CD4-positive, alpha-beta memory T cell (primary cell): ENCODE measurements at places on chromosomes 2 and 18. TPM values are rescaled to one million over a fixed set of nuclear protein-coding genes. Genes with fewer than 3 reads are reported as not detected.
A peak's percentile ranks its signal among the peaks of the same experiment; 100 is the strongest.

CCL20 gene
- 3.2 TPM for total RNA-seq

SAG gene
- 0.06 TPM for total RNA-seq

BMP10 gene
- not detected for total RNA-seq

RAB11FIP5 gene
- 10.9 TPM for total RNA-seq

RAB31 gene
- 1.8 TPM for total RNA-seq

ANKRD53 gene
- total RNA-seq, result not detected

IL36G gene
- total RNA-seq, result not detected

FIGN gene
- not detected for total RNA-seq

DYNAP gene
- not detected for total RNA-seq

GRCh38 chr2:66582987-66583880 lies 148.3 kb downstream of the MEIS1 start:
- no peak overlapping the region for H3K4me3 ChIP-seq
- peaks cover 22% of the 10 kb centered on the region for H3K27me3 ChIP-seq
- H3K36me3 ChIP-seq, result no peaks in the 10 kb centered on the region
- H3K4me1 ChIP-seq, result no peaks in the 10 kb centered on the region

- DNase-seq, result no peak
- H3K27me3 ChIP-seq, result no peaks in the 10 kb centered on the region
- H3K36me3 ChIP-seq, result no peaks in the 10 kb centered on the region
- H3K4me3 ChIP-seq, result no peak within 1 kb of the TSS
- no peaks in the 10 kb centered on the region for H3K4me1 ChIP-seq
- H3K27ac ChIP-seq, result no peak within 1 kb of the TSS
These were observed at the start of gene FIGN for GRCh38 chr2:163735685-163736432. FIGN (minus strand) TSS chr2:163736008; CDS start chr2:163734927, 1,081 bp downstream.

DNA sequence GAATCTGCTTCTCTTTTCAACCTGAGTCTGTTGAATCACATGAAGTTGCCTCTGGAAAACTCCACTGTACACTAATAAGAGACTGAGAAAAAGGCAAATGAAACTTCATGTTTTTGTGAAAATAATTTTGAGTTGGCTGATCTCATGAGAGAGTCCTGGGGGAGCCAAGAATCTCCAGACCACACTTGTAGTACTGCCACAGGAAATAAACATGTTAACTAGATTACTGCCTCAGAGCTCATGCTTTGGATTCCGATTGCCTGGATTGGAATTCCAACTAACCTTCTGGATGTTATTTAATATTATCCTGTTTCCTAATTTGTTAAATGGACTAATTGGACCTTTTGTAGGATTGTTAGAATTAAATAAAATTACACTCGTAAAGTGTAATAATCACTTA lies 25.2 kb downstream of the NUP35 start:
- no peaks in the 10 kb centered on the region for H3K27me3 ChIP-seq
- no peak for DNase-seq
- H3K4me3 ChIP-seq, result no peak overlapping the region
- no peak overlapping the region for H3K27ac ChIP-seq

GRCh38 chr2:204849892-204850291 lies 304.6 kb downstream of the PARD3B start:
- no peak for DNase-seq
- H3K4me1 ChIP-seq, result no peaks in the 10 kb centered on the region
- H3K27me3 ChIP-seq, result no peaks in the 10 kb centered on the region
- no peak overlapping the region for H3K27ac ChIP-seq
- no peaks in the 10 kb centered on the region for H3K36me3 ChIP-seq

- H3K4me3 ChIP-seq, result no peak overlapping the region
- no peak for DNase-seq
- peaks cover 9% of the 10 kb centered on the region for H3K4me1 ChIP-seq
- H3K27me3 ChIP-seq, result no peaks in the 10 kb centered on the region
- no peaks in the 10 kb centered on the region for H3K36me3 ChIP-seq
These were observed 48.5 kb downstream of the HS6ST1 start for GRCh38 chr2:128269990-128270671.

DNA sequence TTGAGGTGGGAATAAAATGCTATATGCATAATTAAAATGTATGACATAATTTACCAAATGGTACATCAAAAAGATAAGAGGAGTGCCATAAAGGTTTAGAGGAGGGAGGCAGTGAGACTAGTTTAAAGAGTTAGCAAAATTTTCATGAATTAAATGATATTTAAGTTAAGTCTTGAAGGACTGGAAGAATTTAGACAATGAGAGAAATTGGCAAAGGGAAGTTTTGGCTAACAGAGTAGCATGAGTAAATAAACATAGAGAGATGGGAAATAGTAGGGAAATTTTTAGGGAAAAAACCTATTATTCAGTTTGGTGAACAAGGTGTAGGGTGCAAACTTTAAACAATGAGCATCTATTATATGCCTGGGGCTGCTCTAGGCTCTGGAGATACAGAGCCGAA lies 68.8 kb downstream of the CAVIN2 start:
- no peaks in the 10 kb centered on the region for H3K27me3 ChIP-seq
- no peak overlapping the region for H3K27ac ChIP-seq
- no peaks in the 10 kb centered on the region for H3K4me1 ChIP-seq
- DNase-seq, result no peak
- no peak overlapping the region for H3K4me3 ChIP-seq

DNA sequence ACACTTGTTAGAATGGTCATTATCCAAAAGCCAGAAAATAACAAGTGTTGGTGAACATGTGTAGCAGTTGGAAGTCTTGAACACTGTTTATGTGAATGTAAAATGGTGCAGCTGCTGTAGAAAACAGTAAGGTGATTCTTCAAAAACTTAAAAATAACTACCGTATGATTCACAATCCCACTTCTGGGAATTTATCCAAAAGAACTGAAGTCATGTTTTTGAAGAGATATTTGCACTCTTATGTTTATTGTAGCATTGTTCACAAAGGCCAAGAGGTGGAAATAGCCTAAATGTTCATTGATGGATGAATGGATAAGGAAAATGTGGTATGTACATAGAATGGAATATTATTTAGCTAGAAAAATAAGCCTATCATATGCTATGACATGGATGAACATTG lies 6.3 kb upstream of the SPP2 start:
- H3K27ac ChIP-seq, result no peak overlapping the region
- no peaks in the 10 kb centered on the region for H3K36me3 ChIP-seq
- no peaks in the 10 kb centered on the region for H3K4me1 ChIP-seq
- H3K4me3 ChIP-seq, result no peak overlapping the region
- DNase-seq, result no peak
- no peaks in the 10 kb centered on the region for H3K27me3 ChIP-seq

- no peak for DNase-seq
- no peak overlapping the region for H3K4me3 ChIP-seq
- H3K4me1 ChIP-seq, result no peaks in the 10 kb centered on the region
- H3K27ac ChIP-seq, result no peak overlapping the region
These were observed 1113.9 kb upstream of the ACVR2A start for GRCh38 chr2:146730882-146731281.

DNA sequence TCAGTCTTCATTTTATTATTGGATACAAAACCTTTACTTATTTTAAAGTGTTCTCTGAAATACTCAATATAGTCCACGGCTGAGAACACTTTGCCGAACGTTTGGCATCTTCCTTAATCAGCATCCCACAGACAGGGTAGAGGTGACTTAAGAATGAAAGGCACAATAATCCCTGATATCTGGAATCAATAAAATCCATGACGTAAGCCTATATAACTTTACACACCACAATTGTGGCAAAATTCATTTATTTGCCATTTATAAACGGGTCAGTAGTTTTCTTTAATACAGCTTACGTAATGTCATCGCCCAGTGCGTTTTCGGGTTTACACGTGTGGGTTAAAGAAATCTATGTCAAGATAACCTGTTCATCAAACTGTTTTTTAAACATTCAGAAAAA lies 1.3 kb downstream of the MGAT4A start:
- no peak for DNase-seq
- peaks cover 74% of the 10 kb centered on the region for H3K4me1 ChIP-seq
- peak overlapping the region; percentile 80 for H3K27ac ChIP-seq
- H3K4me3 ChIP-seq, result peak overlapping the region; percentile 59

GRCh38 chr2:195363496-195363895 lies 293.5 kb upstream of the SLC39A10 start:
- no peaks in the 10 kb centered on the region for H3K27me3 ChIP-seq
- DNase-seq, result no peak
- H3K4me3 ChIP-seq, result no peak overlapping the region
- H3K27ac ChIP-seq, result no peak overlapping the region

DNA sequence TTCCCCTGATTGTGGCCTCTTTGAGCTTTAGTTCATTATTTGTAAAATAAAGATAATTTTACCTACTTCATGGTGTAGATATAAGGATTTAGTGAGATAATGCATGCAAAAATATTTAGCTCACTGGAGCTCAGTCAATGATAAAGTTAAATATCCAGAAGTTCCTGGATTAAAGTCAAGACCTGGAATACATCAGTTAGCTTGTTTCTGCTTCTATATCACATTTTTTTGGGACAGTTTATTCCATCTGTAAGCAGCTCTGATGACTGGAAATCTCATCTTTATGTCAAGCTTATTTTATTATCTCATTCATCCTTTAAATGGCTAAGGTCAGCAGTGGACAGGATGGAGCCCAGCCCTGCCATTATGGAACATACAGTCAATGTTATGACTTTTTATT lies 152.0 kb downstream of the EVA1A start:
- no peak for DNase-seq
- H3K27ac ChIP-seq, result no peak overlapping the region
- H3K4me3 ChIP-seq, result no peak overlapping the region
- H3K36me3 ChIP-seq, result no peaks in the 10 kb centered on the region

- H3K27ac ChIP-seq, result no peak overlapping the region
- DNase-seq, result no peak
- no peak overlapping the region for H3K4me3 ChIP-seq
- H3K27me3 ChIP-seq, result no peaks in the 10 kb centered on the region
- H3K36me3 ChIP-seq, result no peaks in the 10 kb centered on the region
These were observed 282.2 kb upstream of the ATP5MC3 start for GRCh38 chr2:175463589-175464310.

DNA sequence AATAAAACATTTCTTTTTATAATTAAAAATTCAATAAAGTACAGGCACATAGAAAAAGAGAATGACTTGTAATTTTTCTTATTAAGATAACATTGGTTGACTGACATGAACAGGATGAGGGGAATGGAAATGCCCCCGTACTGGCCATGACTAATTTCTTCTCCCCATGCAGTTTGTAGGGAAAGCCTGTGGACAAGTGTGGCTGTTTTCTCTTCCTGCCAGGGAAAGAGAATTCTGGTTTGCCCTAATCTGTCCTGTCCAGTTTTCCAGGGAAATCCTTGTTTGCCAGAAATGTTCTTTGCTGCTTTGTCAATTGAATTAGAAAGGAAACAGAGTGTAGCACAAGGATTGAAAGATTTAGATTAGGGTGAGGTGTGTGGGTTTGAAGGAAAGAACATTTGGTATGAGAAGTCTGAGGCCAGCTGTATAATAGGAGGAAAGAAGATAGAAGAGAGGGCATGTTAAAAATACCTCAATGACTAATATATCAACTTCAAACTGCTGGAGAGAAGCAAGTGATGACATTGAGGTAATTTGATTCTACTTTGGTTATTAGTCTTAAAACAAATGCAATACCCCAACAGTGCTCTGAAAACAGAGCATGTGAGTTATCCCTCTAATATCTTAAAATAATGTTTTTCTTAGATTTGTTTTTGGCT lies 593.9 kb upstream of the ZNF804A start:
- no peak overlapping the region for H3K27ac ChIP-seq
- no peak overlapping the region for H3K4me3 ChIP-seq
- no peaks in the 10 kb centered on the region for H3K4me1 ChIP-seq
- H3K27me3 ChIP-seq, result no peaks in the 10 kb centered on the region
- no peak for DNase-seq

GRCh38 chr2:134127496-134127895 lies 126.4 kb upstream of the MGAT5 start:
- H3K27me3 ChIP-seq, result no peaks in the 10 kb centered on the region
- peak; percentile 39 for DNase-seq
- H3K4me3 ChIP-seq, result no peak overlapping the region
- peaks cover 82% of the 10 kb centered on the region for H3K4me1 ChIP-seq
- no peaks in the 10 kb centered on the region for H3K36me3 ChIP-seq

DNA sequence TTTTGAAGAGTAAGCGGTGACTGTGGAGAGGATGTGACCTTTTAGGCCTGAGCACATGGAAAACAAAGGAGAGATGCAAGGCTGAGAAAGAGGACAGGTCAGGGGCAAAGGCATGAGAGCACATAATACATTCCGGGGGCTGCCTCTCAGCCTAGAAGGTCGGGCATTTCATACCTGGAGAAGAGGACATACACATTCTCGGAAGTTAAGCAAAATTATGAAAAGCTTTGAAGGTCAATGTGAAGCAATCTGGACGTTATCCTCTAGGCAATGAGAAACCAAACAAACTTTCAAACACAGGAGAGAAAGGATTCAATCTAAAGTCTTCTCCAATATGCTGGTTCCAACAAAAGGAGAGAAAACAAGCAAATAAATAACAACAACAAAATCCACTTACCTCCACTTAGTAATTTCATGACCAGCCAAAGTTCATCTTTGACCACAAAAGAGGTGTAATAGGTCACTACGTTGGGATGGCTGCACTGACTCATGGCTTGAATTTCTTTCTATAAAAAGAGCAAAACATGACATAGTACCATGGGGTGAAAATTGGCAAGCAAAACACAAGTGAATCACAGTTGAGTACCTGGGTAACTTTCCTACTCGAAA lies 80.4 kb downstream of the STK39 start:
- H3K27ac ChIP-seq, result no peak overlapping the region
- DNase-seq, result no peak
- no peaks in the 10 kb centered on the region for H3K4me1 ChIP-seq
- H3K36me3 ChIP-seq, result peaks cover 4% of the 10 kb centered on the region

DNA sequence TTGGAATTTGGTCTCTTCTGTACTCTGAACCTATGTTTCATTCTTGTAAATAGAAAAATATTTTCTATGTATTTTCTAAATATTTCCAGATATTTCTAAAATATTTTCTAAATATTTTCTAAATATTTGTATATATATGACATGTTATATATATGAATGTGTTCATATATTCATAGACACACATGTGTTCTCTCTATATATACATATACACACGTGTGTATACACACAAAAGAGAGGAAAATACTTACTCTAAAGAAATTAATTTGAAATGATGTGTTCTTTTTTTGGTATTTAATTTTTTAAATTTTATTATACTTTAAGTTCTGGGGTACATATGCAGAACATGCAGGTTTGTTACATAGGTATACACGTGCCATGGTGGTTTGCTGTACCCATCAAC lies 589.6 kb downstream of the LRRTM4 start:
- H3K36me3 ChIP-seq, result no peaks in the 10 kb centered on the region
- no peak overlapping the region for H3K27ac ChIP-seq
- H3K27me3 ChIP-seq, result no peaks in the 10 kb centered on the region
- DNase-seq, result no peak

GRCh38 chr2:189128970-189129369 lies 50.6 kb downstream of the COL5A2 start:
- H3K27me3 ChIP-seq, result no peaks in the 10 kb centered on the region
- no peak overlapping the region for H3K4me3 ChIP-seq
- H3K4me1 ChIP-seq, result no peaks in the 10 kb centered on the region
- H3K36me3 ChIP-seq, result no peaks in the 10 kb centered on the region
